ENCODE measurements at places on chromosomes 16 and 17.

- H3K4me3 ChIP-seq: no peak overlapping the region
- H3K4me1 ChIP-seq: no peaks in the 10 kb centered on the region
These were observed 2.1 kb downstream of the METTL22 start for GRCh38 chr16:8623634-8624033.

- peaks cover 93% of the 10 kb centered on the region for H3K27me3 ChIP-seq
- no peaks in the 10 kb centered on the region for H3K36me3 ChIP-seq
- no peak within 1 kb of the TSS for H3K27ac ChIP-seq
- DNase-seq: peak; percentile 11
These were observed at the start of gene CCDC40 for GRCh38 chr17:80035937-80036714. TSS of gene CCDC40 (plus strand) at chr17:80036642. CDS start at chr17:80036663, 21 bp downstream.

- DNase-seq: no peak
- H3K27me3 ChIP-seq: no peaks in the 10 kb centered on the region
These were observed 517.7 kb upstream of the PSMD7 start for GRCh38 chr16:73778887-73779286.

GRCh38 chr16:21103941-21104860 is 46.4 kb downstream of the DNAH3 start:
- no peak overlapping the region for H3K4me3 ChIP-seq
- DNase-seq: no peak
- no peaks in the 10 kb centered on the region for H3K4me1 ChIP-seq
- no peaks in the 10 kb centered on the region for H3K36me3 ChIP-seq
- no peak overlapping the region for H3K27ac ChIP-seq

GRCh38 chr16:81004646-81005353 is 1.9 kb downstream of the CMC2 start:
- H3K27ac ChIP-seq: peak overlapping the region; percentile 32
- no peaks in the 10 kb centered on the region for H3K27me3 ChIP-seq
- peak overlapping the region; percentile 54 for H3K4me3 ChIP-seq
- peak; percentile 58 for DNase-seq

All from MM.1S (cell line).